ENCODE measurements at places on chromosomes 3 and 15.

GRCh38 chr3:128577711-128578110, 72.9 kb downstream of the RPN1 start:
- no peak for DNase-seq

DNA sequence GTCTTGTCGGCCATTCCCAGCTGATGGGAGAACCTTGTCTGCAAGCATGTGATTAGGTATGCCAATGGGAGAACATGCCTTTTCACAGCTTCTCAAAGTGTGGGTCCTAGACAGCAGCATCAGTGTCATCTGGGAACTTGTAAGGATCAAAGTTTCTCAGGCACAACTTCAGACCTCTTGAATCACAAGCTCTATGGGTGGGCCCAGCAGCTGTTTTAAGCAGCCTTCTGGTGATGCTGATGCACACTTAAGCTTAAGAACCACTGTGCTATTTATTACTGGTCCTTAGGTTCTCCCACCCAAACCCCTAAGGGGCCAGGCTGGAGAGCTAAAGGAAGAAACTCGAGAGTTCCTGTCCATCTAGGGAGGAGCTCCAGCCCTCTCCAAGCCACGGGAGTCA, 453.9 kb upstream of the PROK2 start:
- no peak for DNase-seq

GRCh38 chr3:74121761-74122160, 492.7 kb downstream of the CNTN3 start:
- no peak for DNase-seq

DNA sequence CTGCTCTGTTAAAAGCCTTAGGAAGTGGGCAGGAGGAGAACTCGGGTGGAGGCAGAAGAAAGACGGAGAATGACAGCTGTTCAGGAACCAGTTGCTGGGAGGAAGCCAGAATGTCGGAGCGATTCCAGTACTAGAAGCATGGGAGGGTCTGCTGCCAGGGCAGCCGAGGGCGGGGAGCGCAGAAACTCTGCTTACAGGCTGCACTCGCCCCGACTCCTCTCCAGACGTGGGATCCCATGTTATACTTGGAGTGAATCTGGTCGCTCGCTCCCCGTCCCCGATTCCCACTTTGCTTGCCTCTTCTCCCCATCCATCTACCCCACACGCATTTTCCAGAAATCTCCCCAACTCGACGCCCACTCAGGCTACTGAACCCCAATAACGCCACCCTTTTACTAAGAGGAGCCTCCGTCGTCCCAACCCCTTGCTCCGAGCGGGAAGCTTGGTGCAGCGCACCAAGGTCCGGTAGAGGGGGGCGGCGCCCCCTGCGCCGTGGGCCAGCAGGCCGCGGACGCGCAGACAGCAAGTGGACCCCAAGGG, 665 bp downstream of the GATM start:
- DNase-seq = no peak

DNA sequence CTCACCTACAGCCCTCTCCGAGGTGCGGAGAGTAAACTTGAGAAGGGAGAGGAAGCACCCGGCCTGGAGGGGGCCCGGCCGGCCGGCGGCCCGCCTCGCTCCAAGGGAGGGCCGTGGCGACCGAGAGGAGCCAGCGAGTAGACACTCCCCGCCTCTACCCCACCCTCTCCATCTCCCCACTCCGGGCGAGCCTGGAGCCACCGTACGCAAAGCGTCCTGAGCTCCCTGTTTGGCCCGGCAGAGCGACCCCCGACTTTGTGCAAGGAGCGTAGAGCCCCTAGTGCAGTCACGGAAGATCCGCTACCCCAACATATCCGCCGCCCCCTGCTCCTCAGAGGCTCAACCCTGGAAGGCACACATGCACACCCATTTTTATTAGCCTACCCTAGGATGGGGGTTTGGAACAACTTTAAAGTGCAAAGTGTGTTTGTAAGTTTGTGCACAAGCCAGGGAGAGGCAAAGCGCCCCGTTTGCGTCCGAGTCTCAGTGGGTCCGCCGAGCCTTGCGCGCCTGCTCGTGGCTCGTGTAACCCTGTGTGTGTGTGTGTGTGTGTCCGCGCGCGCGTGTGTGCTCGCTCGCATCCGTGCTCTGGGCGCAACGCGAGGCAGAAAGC, 508 bp upstream of the SMAD6 start:
- peak; percentile 90 for DNase-seq

DNA sequence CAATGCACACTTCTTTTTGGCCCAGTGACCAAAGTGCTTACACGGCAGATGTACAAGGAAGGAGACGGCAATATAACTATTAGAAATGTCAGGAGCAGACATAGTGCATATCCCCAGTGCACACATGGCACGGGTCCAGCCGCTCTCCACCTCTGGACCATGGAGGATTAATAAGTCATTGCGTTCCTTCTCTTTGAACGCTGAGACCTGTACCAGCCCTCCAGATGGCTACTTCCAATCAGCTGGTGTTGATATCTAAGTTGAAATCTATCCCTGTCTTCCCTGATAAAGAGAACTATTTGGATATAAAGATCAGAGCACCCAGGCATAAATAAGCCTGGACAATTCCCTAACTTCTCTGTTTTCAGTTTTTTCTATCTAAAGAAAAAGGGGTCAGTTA, 212.5 kb downstream of the CADPS start:
- DNase-seq = no peak

- DNase-seq = no peak
These were observed 119.1 kb downstream of the B3GALNT1 start for GRCh38 chr3:160986069-160986468.

DNA sequence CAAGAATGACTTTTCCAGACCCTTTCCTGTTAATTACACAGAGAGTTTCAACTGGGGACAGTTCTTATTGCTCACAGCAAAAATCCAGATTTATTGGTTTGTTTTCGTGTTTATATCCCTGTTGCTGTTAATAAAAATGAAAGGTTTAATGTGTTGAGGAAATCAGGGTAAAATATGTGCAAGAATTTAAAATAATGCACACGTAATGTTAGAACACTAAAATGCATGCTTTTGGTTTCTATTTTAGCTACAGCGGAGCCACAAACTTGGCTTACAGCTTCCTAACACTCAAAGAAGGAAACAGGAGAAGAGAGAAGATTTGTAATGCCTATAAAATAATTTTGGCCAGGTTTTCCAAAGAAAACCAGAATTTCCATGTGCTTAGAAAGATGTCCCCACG, 62.7 kb downstream of the CASR start:
- DNase-seq = no peak

DNA sequence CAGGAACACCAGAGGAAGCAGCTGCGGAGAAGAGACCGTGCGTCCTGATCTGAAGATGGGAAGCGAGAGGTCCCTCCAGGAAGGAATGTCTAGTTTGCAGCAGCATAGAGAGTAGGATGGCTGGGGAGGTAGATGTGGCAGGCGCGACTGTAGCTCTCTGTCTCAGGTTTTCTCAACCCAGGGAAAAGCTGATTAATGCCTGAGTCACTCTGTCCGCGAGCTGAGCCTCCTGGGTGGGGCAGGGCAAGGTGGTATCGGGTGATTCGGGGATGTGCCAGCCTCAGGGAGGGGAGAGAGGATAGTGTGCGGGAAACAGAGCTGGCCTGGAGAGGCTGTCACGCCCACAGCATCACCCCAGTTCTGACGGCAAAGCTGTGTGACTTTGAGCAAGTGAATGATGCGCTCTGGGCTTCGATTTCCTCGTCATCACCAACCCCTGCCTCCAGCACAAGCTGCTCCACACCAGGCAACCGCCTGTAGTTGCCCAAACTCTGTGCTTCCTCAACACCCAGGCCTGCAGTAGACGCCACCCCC, 28.4 kb downstream of the CPN2 start:
- DNase-seq = peak; percentile 35

DNA sequence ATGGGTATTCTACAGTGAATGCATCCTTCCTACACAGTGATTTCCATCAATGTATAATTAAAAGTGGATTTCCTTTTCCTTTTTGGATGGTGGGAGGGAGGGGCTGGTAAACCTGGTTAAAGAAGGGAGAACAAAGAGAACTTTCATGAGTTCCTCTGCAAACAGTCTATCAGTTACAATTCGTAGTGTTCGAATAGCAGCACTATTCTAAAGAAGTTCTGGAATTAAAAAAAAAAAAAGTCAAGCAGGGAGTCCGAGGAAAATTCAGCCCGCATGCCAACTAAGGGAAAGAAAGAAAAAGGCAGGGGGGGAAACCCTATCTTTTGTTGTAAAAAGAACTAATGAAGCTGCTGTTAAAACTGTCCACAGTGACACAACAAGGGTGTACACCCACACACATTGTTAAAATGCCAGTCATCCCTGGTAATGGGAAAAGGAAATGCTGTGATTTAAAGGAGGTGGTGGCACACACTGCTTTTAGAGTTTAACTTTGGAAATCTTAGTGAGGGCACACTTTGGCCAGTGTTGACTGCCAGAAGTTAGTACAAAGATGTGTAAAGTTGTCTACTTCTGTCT, 521.2 kb downstream of the ZIC1 start:
- peak; percentile 11 for DNase-seq

- DNase-seq = no peak
These were observed 30.4 kb downstream of the NXPE3 start for GRCh38 chr3:101809178-101810021.

DNA sequence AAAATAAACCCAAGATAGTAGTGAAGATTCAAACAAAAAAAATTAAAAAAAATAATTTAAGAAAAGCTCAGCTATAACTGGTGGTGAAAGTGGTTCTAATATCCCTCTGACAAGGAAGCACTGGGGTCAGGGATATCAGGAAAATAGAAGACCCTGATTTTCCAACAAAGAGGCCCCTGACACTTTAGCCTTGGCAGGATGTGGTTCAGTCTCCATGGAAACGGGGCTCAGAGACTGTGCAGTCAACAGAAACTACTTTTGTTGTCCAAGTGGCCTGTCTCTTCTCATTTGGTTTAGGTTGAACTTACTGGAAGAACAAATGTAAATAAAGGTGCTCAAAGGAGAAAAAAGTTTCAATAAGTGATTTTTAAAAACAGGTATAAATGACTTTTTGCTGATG, 27.2 kb downstream of the INTS14 start:
- no peak for DNase-seq

DNA sequence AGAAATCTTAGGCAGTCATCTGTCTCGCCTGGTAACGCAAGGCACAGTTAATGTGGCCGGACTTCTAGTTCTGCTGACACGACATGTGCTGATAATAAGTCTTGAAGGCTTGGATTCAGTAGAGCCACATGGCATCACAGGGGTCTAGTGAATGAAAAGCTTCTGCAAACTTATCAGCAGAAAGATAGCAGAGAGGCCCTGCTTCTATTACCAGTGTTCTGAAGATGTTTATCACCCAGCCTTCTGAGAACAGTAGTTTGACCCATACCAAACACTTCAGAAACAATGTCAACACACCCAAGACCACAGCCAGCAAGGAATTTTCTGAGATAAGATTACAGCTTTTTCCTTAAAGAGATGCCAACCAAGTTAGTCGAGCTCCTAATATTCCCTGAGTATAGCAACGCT, 102.7 kb upstream of the UMPS start:
- no peak for DNase-seq

DNA sequence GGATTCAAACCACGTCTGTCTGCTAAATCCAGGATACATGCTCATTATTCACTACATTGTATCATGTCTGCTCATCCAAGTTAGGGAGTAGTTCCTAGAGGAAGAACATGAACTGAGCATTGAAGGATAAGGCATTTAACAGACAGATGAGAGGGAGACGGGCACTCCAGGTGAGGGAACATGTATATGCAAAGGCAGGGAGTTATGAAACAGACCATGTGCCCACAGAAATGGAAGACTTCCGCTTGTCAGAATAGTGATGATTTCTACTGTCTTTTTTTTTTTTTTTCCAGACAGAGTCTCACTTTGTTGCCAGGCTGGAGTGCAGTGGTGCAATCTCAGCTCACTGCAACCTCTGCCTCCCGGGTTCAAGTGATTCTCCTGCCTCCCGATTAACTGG, 5.0 kb upstream of the NDUFAF1 start:
- DNase-seq = no peak

- peak; percentile 43 for DNase-seq
These were observed 282.5 kb downstream of the RPLP1 start for GRCh38 chr15:69735121-69735520.

DNA sequence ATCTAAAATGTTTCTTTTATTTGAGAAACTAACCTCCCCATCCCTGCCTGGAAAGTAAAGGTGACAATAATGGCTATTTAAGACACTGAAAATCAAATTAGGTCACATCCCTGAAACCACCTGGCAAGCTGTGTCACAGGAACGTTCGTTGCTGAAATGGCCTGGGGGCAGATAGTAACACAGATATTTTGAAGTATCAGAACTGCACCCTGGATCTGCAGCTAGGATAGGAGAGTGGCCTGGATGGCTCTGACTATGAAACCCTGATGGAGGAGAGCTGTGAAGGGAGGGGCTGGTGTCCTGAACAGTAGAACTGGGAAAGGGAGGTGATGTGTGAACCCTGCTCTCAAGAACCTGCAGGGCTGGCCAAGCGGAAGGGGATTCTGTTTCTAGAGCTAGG, 648.3 kb upstream of the CFAP20DC start:
- DNase-seq = no peak

- DNase-seq = no peak
These were observed 247.9 kb upstream of the STT3B start for GRCh38 chr3:31284776-31285175.

- DNase-seq = no peak
These were observed 113.9 kb downstream of the SEMA5B start for GRCh38 chr3:122913539-122914100.

- DNase-seq = no peak
These were observed 203.8 kb upstream of the ATP10A start for GRCh38 chr15:26066896-26067295.

DNA sequence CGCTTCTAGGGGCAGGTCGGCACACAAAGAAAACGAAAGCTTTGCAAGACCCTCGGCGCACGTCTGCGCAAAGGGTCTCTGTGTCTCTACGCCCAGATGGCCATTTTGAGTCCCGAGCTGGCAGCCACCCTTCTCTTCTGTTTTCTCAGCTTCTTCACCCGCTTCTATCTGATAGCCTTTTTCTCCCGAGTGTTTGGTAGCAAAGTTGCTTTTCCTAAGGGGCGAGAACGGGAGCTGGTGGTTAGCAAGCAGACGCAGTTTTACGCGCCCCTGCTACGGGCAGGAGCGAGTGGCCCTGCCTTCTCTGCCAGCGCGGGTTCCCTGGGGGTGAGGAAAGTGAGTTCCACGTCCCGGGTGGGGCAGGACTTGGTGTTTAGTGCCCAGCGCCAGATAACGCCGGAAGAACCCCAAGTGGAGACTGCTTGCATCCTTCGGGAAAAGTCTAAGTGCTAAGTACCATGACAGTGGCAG, 2.9 kb upstream of the MKRN2 start:
- DNase-seq = peak; percentile 83

DNA sequence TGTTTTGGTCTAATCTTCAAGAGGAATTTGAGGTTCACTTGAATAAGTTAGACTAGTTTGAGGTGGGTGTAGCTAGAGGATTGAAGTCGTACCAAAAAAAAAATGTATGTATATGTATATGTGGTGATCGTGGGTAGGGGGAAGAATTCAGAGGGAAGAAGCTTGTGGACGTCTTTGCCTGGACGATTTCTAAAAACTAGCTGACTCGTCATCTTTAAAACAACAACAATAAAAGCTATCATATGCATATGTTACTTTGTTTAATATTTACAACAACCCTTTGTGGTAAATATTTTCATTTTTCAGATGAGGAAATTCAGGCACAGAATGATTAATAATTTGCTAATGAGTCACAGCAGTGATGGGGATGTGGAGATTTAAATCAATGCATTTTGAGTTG, 18.1 kb downstream of the RNF111 start:
- DNase-seq = no peak

Data from right kidney (tissue), 9 donors.